GM12865 (cell line): ENCODE measurements at places on chromosomes 11 and 22.

DNA sequence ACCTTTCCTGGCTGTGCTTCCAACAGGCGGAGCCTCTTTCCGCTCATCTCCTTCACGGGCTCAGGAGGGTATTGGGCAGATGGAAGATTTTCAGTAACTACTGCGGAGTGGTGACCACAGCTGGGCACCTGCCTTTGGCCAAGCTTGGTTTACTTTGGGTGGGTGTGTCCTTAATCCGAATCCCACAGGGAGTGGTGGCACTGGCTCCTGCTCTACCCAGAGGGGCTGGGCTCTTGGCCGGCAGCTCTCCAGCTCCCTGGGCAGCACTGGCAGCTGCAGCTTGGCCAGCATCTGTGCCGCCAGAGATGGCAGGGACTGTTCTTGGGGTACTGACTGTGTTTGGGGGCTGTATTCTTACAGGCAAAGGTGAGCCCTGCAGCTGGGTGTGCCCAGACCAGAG is 29.8 kb downstream of the BID start:
- no peak for DNase-seq

DNA sequence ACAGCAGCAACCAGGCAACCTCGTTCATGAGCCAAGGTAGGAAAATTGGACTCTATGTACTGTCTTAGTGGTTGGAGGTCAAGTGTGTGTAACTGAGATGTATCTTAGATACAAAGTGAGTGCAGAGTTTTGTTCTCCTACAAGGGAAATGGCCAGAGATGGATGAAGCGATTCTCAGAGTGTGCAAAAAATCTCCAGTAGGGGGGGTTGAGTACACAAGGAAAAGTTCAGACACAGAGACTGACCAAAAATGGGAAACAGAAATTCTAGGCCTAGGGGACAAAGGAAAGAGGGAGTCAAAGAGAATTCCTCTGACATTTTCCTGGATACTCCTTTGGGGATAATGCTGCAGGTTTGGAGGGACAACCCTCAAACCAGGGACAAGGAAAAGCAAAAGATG is 38.2 kb upstream of the OR5AK2 start:
- no peak for DNase-seq

DNA sequence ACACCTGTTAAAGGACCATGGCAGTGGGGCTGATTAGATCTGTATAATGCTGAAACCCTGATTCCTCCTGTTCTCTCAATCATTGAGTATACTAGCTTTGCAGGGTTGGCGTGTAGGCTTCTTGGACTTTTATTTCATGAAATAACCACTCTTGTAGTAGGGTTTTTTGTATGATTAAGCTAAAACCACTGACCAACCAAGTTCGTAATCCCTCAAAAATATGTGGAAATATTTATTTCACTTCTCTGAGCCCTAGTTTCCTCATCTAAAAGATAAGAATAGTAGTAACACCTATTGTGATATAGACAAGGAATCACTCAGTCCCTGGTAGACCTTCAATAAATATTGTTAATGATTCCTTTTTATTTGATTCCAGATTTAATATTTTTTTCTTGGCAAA is 4.2 kb downstream of the API5 start:
- DNase-seq, result no peak

GRCh38 chr11:108278546-108278945 is 55.7 kb downstream of the ATM start:
- DNase-seq, result no peak

DNA sequence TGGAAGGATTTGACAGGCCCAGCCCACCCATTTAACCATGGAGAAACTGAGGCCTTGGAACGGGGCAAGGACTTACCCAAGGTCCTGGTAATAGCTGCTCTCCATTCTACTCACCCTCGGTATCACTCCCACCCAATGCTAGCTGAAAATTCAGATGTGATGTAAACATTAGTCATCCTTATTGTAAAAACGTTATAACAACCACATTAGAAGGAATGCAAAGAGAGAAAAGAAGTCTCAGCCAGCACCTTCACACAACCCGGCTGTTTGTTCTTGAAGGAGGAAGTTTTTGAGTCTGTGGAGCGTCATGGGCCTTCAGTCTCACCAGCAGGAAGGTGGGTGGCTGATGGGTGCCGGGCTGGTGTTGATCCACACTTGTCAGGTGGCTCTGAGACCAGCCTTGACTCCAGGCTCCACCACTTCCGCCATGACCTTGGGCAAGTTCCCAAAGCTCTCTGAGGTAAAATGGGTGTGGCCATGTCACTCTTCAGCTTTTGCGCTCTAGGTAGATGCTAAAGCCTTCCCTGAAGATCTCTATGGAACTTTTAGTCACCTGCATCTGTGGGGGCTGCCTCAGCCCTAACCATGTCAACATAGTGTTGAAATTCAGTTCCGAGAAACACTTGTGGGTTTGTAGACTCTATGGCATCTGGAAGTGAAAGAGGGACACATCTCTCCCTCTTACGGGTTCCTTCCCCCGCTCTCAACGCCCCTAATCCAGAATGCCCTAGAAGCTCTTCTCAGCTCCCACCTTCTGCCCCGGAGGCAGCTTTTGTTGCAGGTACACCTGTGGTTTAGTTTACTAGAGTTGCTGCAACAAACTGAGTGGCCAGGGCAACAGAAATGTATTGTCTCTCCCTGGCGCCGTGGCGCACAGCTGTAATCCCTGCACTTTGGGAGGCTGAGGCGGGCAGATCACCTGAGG is 14.8 kb downstream of the CD6 start:
- peak; percentile 32 for DNase-seq

DNA sequence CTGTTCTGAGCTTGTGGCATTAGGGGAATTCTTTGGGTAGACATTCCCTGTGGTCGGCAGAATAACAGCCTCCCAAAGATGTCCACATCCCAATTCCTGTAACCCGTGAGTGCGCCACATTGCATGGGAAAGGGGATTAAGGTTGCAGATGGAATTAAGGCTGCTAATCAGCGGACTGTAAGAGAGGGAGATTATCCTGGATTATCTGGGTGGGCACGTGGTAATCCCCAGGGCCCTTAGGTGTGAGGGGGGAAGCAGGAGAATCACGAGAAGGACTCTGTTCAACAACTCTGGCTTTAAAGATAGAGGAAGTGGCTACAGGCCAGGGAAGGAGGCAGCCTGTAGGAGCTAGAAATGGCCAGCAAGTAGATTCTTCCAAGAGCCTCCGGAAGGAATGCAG is 16.0 kb downstream of the CACNG2 start:
- no peak for DNase-seq

- DNase-seq, result no peak
Observed at GRCh38 chr11:12727563-12728211, 53.5 kb downstream of the TEAD1 start.

- no peak for DNase-seq
Observed at GRCh38 chr11:117391181-117391580, 63.5 kb downstream of the CEP164 start.

GRCh38 chr22:49068861-49069500 is 758.7 kb downstream of the BRD1 start:
- DNase-seq, result no peak

DNA sequence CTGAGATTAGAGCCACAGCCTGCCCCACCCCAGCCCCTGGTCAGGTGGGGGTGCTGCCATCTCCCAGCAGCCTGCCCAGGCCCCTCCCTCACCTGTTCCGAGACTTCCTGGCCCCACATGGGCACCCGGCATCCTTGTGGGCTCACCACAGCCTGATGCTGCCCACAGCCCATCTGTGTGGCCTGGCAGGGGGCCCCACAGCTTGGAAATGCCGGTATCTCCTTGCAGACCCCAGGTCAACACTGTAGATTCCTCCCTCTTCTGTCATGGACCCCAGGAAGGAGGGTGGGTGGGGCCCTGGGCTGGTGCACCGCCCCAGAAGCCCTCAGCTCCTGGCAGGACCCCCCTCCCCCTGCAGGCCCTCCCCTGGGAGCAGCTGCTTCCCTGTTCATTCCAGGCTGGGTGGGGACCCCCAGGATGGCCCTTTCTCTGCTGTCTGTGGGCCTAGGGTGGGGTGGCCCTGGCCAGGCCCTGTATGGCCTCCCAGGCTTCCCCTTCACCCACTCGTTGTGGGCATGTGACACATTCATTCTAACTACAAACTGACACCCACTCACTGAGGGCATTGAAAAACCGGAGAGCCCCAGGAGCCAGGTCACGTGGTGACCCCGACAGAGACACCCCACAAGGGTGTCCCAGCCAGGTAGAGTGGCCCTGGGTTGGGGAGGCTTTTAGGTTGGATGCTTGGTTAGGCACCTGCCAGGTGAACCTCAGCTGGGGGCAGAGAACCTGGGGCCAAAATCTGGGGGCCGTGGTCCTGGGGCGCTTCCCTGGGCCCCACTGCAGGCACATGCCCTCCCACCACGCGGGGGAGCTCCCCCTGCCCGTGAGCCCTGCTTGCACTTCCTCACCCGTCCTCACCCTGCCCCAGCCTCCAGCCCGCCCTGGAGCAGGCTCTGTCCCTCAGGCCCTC is 44.1 kb upstream of the CCDC188 start:
- DNase-seq, result no peak

DNA sequence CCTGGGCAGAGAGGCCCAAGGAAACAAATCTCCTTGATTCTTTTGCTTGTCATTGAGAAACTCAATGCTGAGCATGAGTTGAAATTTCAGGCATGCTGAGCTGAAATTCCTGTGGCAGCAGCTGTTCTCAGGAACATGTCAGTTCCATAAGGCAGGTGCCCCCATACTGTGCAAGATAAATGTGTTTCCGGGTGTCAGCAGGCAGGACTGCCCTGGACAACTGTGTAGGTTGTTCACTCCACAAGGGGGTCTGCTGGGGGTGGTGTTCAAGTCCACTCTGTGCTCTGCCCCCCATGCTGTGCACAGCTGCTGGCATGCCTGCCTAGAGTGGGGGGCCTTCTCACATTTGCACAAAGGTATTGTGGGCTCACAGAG is 133.7 kb downstream of the CTTN start:
- DNase-seq, result no peak

- no peak for DNase-seq
Observed at GRCh38 chr11:2831781-2832532, 53.6 kb downstream of the CDKN1C start.

DNA sequence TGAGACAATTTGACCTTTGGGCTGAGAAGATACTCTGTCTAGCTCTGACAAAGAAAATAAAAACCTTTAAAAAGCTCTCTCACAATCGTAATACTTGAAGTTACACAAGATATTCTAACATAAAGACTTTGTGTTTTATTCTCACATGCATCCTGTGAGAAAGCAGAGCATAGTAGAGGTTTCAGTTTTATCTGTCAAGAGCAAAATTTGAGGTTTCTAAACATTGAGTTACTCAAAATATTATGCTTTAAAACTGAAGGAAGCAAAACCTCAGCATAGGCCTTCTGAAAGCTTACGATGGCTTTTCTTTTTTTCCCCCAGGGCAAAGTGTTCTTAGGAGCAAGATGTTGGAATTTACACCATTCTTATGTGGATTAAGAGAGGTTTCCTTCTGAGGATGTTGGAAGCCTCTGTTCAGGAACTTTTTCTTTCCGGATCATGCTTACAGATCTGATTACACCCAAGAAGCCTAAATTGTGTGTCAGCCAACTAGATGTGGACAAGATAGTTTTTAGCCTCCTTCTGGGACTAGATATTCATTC is 15.0 kb upstream of the OR51M1 start:
- no peak for DNase-seq

- no peak for DNase-seq
Observed at GRCh38 chr11:44661311-44661717, 65.4 kb upstream of the TSPAN18 start.

DNA sequence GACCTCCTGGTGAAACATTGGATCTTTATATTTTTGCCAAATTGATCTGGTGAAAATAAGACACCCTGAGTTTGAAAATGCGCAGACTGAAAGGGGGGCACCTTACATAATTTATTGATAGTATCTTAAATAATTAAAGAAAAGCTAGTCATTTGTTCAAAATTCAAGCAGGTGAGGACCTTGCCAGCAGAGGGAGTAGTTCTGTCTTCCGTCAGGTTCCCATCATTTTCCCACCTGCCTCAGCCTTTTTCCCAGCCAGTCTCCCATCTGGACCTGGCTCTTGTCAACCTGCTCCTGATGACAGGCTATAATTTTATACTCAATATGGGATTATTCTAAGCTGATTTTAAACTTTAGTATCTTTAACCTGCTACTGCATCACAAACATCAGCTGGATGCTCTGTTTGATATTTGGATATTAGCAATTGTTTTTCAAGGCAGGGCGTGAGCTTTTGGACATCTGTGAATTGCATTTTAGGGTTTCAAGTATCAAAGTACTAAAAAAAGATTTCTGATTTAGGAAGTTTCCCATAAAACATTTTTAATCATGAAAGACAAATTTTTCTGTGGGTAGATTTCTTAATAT is 132.0 kb downstream of the ELP4 start:
- peak; percentile 25 for DNase-seq

DNA sequence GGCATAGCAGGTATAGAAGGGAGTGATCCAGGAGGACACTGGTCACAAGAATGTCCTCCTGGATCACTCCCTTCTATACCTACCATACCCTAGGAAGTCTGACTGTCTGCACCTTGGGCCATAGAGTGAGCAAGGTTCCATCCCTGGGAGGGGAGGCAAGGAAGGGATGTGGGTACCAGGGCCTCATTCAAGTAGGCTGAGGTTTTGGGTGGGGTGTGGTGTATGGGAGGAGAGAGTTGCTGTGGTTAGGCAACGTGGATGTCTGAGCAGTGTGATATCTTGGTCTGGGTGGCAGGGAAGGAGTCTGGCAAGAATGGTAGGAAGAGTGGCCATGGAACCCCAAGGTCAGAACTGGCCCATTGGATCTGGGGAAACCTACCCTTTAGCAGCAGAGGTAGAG is 13.2 kb downstream of the PPFIBP2 start:
- peak; percentile 43 for DNase-seq

GRCh38 chr11:108694846-108695245 is 30.0 kb downstream of the DDX10 start:
- DNase-seq, result no peak

DNA sequence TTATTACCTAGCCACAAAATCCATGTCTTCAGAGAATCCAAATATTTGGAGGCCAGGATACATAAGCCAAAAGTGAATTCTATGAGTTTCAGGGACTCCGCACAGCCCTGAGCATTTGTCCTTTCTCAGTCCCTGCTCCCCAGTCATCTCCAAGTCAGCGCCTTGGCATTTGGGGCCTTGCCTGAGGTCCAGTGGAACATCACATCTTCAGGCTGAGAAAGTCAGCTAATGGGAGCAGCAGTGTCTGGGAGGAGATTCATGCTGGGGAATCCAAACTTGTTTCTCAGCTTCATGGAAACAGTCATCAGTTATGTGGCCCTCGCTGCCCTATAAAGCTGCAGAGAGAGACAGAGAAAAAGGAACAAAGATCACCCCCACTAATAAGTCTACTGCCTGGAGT is 70.9 kb downstream of the BARX2 start:
- DNase-seq, result no peak

GRCh38 chr11:28727254-28727653 is 619.1 kb downstream of the METTL15 start:
- no peak for DNase-seq

- DNase-seq, result peak; percentile 81
Observed at GRCh38 chr11:123430721-123431497, 840 bp downstream of the GRAMD1B start.

DNA sequence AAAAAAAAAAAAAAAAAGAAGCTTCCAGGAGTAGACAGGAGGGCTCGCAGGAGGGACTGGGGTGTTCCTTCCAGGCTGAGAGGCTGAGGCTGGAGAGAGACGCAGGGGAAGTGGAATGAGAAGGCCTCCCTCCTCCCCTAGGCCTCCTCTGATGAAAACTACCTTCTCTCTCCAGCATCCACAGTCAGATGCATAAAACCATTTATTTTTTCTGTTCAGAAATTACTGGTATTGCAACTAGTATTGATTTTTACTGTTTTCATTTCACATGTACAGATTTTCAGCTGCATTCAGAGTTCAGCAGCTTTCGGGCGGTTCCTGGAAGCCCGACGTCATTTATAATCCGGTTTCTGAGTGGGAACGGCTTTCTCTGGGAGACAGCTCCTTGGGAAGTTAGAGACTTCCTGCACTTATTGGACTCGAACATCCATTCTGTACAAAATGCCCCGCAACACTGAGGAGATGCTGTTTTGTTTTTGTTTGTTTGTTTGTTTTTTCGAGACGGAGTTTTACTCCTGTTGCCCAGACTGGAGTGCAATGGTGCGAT is 6.9 kb upstream of the NFAM1 start:
- DNase-seq, result peak; percentile 67
